SHP77 (cell line): ENCODE measurements at places on chromosomes 13 and 19.

- no peak for DNase-seq
Measured at GRCh38 chr13:75985132-75985531, 349.0 kb downstream of the LMO7 start.

DNA sequence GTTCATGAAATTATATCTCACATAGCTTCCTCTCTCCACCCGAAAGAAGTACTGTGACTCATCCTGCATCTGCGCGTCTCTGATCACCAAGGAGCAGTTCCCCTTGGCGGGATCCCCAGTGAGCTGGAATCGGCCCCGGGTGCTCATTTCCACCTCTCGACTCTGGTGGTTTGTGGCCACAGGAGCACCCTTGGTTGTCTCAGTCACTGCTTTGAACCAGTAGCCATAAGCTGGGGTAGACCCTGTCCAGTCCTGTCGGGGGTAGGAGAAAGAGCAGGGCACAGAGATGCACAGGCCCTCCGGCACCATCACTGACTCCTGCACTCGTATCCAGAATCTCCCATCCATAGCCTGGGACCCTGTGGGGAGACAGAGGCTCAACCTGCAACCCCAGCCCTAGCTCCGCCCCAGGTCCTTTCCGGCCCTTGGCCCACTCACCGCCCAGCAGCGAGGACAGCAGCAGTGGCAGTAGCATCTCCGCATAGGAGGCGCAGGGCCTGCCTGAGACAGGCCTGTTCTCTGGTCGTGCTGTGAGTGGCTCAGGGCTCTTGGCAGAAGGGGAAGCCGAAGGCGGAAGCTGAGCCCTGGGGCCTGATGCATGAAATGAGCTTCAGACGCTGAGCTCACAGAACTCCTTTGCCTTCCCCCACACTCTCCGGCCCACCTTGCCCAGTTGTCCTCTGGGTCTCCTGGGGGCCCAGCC is at the start of gene SIGLEC10:
Gene SIGLEC10 (minus strand): TSS at position 536 of the 703 bp plus-strand sequence. CDS start 61 bp downstream, at position 475.
- no peak for DNase-seq

- DNase-seq, result peak; percentile 84
Measured at GRCh38 chr19:488505-489417, 7.5 kb upstream of the MADCAM1 start.

GRCh38 chr13:25169951-25170553 is 2.0 kb downstream of the AMER2 start:
- DNase-seq, result no peak

GRCh38 chr13:31385540-31385939 is 185.8 kb downstream of the B3GLCT start:
- DNase-seq, result no peak

DNA sequence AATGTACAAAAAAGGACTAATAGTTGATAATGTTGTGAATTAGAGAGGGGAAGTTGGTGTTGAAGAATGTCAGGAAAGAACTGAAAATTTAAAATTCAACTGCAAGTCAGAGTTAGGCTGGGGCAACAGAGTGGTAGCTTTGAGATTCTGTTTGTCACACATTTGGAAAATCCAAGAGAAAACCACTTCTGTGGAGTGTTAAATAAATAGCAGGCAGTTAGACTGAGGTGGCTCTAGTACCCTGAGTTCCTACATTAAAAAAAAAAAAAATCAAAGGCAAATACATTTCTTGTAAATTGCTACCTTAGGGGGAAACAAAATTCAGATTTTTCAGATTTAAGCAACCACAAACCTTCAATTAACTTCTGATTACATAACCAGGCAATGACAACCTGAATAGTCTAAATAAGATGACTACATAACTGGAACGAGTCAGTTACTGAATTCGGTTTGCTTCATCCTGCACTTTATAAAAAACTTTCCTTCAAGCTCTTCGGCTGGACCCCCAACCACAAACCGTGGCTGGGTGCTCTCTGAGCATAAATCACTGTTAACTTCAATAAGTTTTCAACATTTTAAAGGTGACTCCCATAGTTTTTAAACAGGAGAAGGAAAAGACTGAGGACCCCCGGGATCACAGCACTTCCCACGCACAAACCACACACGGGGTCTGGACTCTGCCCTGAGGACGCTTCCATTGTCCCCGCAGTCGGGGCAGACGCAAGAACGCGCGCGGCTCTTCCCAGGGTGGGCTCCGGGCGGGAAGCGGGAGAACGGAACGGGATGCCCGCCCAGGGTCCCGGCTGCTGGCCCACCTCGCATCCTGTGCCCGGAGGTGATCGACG is 725 bp downstream of the ZNF682 start:
- DNase-seq, result no peak

- DNase-seq, result no peak
Measured at GRCh38 chr13:114077099-114077932, 55.1 kb downstream of the RASA3 start.

GRCh38 chr13:101218484-101218883 is 197.8 kb downstream of the NALCN start:
- no peak for DNase-seq

- DNase-seq, result no peak
Measured at GRCh38 chr13:93101226-93101734, 125.3 kb upstream of the GPC6 start.
